Substantia nigra (tissue), 51 donors: ENCODE measurements at places on chromosomes 12 and 14.

- DNase-seq: peak; percentile 18
Measured at GRCh38 chr14:21300892-21301291, 21.0 kb downstream of the RPGRIP1 start.

DNA sequence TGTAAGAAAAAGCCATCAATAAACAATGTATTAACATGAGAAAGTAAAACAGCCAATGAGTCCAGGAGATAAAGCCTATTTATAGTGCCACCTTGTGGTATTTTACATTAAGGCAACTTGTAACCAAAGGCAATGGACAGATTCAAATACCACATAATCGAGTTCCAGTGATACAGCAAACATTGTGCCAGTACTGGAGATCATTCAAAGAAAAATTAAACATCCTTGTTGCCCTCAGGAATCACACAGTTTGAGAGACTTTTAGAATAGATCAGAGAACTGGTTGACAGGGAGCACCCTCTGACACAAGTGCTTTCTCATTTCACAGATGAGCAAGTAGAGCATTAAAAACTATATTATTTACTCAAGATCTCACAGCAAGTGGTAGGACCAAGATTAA is 98.1 kb downstream of the DDHD1 start:
- no peak for DNase-seq

GRCh38 chr14:99185436-99186068 is 86.4 kb downstream of the BCL11B start:
- no peak for DNase-seq

GRCh38 chr14:102696856-102697495 is 80.3 kb upstream of the TRAF3 start:
- DNase-seq: no peak

GRCh38 chr12:132344601-132345000 is 15.2 kb upstream of the GALNT9 start:
- DNase-seq: no peak

DNA sequence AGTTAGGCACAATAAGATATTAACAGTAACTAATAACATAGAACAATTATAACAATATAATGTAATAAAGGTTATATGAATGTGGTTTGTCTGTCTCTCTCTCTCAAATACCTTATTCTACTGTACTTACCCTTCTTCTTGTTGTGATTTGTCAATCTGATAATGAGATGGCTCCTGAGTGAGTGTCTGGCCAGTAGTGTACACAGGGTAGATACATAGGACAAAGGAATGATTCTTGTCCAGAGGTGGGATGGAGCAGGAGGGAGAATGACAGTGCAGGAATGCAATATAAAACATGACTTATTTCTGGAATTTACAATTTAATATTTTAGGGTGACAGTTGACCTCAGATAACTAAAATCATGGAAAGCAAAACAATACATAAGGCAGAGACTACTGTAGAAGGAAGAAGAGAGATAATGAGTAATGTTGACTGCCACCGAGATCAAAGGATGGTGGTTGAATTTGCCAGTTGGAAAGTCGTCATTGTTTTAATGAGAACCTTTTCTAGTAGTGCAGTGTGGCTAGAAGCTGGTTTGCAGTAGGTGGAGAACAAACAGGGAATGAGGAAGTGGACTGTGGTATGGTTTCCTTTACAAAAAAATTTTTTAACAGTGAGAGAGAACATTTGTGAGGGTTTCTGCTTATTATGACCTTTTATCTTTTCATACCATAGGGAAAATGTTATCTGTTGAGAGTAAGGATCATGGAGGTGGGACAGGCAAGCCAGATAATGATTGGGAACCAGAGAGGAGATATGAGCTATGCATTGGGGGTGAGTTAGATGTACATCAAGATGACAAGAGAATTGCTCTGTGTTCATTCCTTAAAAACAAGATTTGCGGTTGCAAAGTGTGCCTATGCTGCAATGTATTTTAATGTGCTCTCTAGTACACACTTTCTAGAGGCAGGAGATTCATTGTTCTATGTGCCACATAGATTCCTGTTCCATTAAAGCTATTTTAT is 458.3 kb downstream of the BTG1 start:
- DNase-seq: no peak

- peak; percentile 36 for DNase-seq
Measured at GRCh38 chr14:69263364-69263763, 3.4 kb downstream of the GALNT16 start.
